ENCODE measurements at places on chromosomes 13 and 19.

DNA sequence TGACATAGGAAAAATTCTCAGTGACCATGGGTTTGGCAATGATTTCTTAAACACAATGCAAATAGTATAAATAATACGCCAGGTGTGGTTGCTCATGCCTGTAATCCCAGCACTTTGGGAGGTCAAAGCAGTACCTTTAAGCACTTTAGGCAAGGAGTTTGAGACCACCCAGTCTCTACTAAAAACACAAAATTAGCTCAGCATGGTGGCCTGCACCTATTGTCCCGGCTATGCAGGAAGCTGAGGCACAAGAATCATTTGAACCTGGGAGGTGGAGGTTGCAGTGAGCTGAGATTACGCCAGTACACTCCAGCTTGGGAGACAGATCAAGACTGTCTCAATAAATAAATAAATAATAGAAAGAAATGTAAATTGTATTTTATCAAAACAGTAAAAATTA, 356.5 kb upstream of the SLITRK6 start:
- no peak for DNase-seq

DNA sequence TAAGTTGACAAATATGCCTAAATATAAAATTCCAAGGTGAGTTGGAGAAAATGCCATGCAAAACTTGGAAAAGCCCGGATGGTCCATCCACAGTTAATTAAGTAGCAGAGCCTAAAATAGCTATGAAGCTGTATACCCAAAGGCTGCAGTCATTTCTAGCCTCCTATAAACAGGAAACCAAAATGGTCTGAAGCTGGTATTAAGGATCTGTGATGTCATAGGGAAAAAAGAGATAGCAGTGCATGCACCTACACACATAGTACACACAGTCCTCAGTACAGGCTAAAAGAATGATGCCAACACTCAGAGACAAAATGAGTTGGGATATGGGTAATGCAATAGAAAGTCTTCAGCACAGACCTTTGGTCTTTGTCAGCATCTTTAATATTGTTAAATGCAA, 736.9 kb downstream of the EFNB2 start:
- no peak for DNase-seq

DNA sequence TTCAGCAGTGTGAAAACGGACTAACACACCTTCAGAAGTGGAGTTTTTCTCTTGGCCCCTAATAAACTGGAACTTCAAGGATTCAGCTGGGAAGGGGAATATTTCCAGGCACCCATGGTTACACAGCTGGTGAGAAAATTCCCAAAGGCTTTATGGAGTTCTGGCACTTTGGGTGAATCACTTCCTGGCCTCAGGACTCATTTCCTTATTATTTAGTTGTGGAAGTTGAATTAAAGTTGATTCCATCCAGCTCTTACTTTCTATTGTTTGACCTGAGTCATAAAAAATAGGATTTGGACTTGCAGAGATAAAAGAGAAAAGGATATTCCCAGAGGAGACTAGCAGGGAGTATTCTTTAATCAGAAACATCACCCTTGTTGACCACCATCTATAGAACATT, 882.1 kb downstream of the UQCRFS1 start:
- DNase-seq = no peak

DNA sequence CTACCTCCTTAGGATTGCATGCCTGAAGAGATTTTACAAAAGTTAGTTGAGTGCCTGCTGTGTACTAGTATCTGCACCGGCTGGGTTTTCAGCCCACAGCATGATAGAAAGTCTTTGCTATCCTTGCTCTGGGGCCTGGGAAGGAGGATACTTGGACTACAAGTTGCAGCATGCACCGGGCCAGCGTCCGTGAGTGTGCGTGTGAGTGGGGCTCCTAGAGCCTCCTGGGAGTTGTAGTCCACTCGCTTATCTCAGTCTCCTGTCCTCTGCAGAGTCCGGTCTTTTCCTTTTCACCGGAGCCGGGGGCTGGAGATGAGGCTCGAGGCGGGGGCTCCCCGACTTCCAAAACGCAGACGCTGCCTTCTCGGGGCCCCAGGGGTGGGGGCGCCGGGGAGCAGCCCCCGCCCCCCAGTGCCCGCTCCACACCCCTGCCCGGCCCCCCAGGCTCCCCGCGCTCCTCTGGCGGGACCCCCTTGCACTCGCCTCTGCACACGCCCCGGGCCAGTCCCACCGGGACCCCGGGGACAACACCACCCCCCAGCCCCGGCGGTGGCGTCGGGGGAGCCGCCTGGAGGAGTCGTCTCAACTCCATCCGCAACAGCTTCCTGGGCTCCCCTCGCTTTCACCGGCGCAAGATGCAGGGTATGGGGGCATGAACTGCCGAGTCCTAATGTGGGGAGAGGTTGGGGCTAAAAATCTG, 20.6 kb downstream of the BRSK1 start:
- peak; percentile 68 for DNase-seq

DNA sequence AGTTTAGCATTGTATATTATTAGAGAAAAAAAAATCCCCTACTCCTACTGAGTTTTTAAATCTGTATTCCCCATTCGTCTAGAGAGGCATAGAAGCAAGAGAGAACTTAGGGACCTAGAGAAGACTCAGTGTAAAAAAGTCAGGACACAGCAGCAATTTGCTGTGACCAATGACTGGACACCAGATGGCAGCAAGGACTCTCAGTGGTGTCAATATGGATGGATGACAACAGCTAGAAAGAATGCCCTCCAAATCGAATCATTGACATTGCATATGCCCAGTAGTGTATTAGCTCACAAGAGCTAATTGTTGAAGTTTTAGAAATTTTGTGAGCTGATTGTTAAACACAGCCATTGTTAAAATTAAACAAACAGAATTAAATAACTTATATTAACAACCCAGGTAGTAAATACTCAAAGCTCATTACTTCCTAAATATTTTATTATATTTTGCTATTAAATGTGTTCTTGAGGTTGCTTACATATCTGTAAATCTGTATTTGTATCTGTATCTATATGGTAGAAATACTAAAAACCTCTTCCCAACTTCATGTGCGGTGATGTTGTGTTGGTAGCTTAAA, 43.9 kb downstream of the SIAH3 start:
- DNase-seq = no peak

All from NCI-H1930 (cell line).